ENCODE measurements at places on chromosomes 11 and 22. TPM values are rescaled to one million over a fixed set of nuclear protein-coding genes. Genes with fewer than 3 reads are reported as not detected.
A peak's percentile ranks its signal among the peaks of the same experiment; 100 is the strongest.

- DNase-seq = no peak
Observed at GRCh38 chr22:46525389-46526243, 11.8 kb downstream of the CELSR1 start.

- no peak for DNase-seq
Observed at GRCh38 chr11:126701520-126701897, 299.1 kb downstream of the KIRREL3 start.

DNA sequence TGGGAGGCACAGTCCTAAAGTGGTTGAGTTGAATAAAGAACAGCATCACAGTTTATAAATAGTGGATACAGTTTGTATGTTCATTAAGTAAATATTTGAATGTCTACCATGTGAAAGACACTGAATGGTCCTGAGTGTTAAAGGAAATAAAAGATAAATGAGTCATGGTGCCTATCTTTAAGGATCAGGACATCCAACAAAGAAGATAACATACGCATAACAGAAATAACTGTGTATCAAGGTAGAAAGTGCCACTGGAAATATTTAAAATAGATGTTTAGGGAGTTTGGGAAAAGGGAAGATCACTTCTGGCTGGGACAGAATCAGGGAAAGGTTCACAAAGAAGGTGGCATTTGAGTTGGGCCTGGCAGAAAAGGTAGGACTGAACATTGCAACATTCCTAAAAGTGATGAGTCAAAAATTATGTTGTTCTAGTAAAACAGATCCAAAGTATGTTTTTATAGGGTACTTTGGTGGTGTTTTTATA, 41.5 kb downstream of the CSTPP1 start:
- peak; percentile 40 for DNase-seq

DNA sequence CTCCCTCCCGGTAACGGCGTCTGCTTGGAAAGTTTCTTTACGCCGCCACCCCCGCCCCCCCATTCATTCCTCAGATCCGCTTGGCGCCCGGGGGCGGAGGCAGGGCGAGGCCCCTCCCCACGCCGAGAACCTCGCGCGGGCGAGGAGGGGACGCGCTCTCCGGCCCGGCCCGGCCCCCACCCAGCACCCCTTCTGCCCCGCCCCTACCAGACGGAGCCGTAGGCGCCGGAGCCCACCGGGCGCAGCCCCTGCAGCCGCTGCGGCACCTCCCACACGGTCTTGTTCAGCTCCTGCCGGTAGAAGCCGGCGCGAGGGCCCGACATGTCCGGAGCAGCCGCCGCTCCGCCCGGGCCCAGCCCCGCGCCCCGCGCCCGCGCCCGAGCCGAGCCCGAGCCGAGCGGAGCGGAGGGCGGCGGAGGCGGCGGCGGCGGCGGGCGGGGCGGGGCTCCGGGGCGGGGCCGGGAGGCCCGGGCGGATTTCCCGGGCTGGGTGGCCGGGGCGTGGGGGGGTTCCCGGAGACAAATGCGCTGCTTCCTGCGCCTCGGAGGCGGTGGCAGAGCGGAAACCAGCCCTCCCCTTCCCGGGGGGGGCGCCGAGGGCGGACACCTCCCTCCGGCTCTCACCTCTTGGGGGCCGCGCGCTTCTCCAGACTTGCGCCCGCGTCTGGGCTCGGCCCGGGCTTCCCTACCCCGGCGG, at the start of gene MAPK11:
Gene MAPK11, minus strand, starts transcription at position 411 of the 696 bp plus-strand sequence. Its CDS starts 88 bp downstream, at position 323.
- no peak for DNase-seq

GRCh38 chr22:42162728-42163489, 32.3 kb upstream of the CYP2D6 start:
- DNase-seq = no peak

GRCh38 chr11:83159902-83160865, 3.3 kb downstream of the PCF11 start:
- DNase-seq = no peak

DNA sequence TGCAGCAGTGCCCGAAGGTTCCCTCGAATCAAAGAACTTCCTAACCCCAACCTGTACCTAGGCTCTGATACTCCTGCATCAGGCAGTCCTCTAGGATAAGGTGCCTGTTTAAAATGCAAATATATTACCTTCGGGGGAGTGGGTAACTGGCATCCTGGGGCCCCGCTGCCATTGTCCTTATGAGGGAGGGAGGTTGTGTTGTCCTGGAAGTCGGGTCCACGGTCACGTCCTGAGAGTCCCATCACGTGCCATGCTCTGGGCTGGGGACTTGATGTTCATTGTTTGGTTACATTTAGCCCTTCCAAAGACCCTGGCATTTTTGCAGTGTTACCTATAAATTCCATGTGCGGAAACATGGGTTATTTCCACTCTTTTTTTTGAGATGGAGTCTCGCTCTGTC, 67.6 kb downstream of the PARVB start:
- DNase-seq = no peak

- DNase-seq = no peak
Observed at GRCh38 chr11:123594921-123595320, 59.5 kb downstream of the SCN3B start.

DNA sequence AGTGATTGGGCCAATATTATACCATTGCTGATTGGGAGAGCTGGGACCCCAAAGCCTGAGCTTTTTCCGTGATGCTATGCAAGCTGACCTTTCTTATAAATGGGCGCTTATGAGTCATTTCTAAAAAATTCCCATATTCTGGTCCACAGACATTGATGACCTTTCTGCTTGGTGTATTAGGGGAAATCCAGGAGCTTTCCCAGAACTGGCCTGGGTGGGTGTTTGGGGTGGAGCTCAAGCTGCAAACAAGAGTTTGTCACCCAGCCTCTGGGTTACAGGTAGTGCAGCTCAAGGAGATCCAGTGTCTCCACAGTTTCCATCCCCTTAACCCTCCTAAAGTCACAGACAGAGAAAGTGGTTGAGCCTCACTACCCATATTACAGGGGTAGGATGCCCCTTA, 67.7 kb downstream of the CCDC81 start:
- peak; percentile 72 for DNase-seq

- DNase-seq = no peak
Observed at GRCh38 chr22:20423008-20423905, 14.4 kb downstream of the SCARF2 start.

GRCh38 chr11:80970037-80970436, 1529.2 kb upstream of the TENM4 start:
- DNase-seq = no peak

DNA sequence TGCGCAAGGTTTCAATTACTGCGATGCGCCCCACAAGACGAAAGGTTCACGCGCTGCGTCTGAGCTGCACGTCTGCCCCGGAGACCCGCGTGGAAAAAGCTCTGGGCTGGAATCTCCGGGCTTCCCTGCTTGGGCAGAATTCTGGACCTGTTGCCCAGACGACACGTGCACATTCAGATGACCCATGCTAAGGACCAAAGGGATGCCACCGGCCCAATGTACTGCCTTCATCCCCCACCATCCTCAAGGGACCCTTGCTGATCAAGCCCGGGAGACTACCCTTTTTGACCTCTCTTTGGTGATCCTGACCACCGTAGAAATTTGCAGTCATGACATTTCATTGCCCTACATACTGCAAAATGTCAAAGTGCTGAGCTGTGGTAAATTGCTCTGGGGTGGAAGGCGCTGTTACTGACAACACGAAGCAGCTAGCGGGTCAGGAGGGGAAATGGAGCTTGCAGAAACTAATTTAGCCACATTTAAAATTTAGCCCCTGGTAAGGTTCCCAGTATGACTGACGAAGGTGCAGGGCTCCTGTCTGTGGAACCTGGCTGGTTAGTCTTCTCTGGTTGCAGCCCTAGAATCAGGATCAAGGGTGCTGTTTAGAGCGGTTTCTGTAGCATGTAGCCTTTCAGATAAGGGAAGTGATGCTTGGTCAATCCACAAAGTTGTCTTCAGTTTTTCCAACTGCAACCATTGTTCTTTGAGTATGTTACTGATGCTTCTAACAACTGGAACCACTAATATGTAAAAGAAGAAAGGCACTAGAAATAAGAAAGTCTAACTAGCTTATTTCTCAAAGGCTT, 81.9 kb downstream of the PRR5L start:
- no peak for DNase-seq

Gene MMP1
- 19.7 TPM for total RNA-seq

Gene OR51B4
- 12.8 TPM for total RNA-seq

Gene LAYN
- total RNA-seq = 160 TPM

Gene MMP3
- 8.6 TPM for total RNA-seq

Gene GLYATL2
- 0.14 TPM for total RNA-seq

Gene CACNA1I
- total RNA-seq = 0.02 TPM

Gene KCNJ1
- total RNA-seq = not detected

All from A172 (cell line).